Activated T-cell treated with anti-CD3 and anti-CD28 coated beads, Interleukin-2, amount 50 U/mL, for 48 hours (primary cell): ENCODE measurements at places on chromosomes 12 and 14.

DNA sequence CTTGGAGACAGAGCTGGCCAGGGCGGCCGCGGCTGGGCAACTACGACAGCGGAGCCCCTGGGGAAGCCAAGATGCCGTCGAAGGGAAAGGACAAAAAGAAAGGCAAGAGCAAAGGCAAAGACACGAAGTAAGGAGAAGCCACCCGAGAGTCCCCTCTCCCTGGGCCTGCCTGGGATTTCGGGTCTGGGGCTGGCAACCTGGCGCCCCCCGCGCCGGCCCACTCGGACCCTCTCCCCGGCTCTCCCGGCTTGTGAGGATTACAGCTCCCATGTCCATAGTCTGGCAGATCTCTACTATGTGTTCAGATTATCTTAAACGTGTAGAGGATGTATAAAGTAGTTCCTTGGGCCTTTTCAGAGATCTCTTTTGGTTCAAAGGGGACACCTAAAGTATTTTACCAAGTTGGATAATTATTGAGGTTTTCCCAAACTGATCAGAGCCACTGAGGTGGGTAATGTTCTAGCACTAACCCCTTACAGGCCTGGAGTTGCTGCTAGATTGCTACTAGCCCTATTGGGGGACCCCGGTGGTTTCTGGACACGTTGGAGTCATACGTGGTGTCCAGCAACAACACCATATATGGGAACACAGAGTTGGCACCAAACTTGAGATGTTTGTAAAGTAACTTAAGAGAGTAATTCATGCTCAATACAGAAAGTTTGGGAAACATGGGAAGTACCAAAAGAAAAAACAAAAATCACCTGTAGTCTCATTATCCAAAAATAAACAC is 424 bp downstream of the BBOF1 start:
- DNase-seq: no peak

DNA sequence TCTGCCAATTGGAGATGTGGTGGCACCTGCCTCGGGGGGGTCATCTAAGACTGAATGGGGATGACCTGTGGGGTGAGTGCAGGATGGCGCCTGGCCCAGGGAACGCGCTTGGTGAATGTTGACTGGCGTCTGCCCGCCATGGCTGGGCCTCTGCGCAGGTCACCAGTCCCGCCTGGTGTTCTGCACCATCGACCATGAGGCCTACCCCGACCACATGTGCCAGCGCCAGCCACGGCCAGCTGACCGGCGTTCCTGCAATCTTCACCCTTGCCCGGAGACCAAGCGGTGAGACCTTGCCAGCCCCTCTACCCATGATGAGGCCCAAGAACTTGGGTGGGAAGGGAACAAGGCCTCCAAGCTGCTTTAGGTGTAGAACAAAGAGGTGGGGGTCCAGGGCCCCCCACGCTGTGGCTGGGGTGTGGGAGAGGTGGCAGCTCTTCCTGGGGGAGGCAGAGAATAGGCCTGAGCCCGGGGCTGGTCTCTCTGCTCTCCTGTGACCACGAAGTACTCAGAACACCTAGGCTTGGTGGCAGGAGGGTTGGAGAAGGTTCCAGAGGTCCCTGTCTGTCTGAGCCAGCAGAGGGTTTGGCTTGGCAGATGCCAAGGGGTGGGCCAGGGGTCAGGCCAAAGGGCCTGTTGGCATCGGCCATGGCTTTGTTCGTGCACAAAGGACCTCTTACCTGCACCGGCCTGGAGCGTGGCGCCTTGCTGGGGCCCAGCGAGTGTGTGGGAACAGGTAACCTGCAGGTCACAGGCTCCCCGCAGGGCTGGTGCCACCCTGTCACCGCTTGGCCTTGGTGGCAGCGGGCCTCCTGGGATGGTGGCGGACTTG is 15.4 kb downstream of the PAPLN start:
- DNase-seq: no peak

DNA sequence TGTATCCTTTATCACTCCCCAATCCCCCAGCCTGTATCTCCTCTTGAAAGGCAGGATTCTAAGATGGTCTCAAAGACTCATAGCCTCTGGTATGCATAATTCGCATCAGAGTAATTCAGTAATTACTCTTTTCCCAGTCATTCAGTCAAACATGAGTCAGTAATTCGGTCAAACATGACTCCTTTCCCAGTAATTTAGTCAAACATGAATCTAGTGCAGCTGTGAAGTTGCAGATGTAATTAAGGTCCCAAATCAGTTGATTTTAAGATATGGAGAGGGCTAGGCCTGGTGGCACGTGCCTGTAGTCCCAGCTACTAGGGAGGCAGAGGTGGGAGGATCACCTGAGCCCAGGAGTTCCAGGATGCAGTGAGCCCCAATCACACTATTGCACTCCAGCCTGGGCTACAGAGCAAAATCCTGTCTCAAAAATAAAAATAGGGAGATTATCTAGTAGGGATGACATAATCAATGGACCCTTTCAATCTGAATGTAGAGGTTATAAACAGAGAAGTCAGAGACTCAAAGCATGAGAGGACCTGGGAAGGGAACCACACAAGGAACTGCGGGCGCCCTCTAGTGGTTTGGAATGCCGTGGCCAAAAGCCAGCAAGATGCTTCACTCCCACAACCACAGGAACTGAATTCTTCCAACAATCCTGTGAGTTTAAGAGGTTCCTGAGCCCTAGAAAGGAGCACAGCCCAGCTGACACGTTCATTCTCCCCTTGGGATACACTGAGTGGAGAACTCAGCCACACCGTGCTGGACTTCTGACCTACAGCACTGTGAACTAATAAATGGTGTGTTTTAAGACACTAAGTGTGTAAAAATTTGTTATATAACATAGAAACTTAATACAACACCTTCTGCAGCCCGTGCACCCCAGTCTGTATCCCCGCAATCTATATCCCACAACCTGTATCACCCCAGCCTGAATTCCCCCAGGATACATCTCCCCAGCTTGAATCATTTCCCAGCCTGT is 14.3 kb upstream of the ARMH4 start:
- peak; percentile 84 for DNase-seq

DNA sequence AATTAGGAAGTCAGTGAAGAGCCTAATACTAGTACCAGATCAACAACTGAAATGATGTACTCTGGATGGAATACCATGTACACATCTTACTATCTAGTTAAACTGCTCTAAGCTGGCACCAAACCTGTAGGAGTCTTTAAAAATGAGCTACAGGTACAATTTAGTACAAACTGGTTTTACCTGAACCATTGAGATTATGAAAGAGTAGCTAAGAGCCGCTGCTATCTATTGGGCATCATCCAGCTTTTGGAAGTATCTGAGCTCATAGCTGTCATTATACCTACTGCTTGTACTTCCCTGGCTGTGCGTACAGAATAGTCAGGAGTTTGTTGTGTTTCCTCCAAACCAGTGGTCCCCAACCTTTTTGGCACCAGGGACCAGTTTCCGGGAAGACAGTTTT is 12.4 kb downstream of the TBC1D30 start:
- no peak for DNase-seq

DNA sequence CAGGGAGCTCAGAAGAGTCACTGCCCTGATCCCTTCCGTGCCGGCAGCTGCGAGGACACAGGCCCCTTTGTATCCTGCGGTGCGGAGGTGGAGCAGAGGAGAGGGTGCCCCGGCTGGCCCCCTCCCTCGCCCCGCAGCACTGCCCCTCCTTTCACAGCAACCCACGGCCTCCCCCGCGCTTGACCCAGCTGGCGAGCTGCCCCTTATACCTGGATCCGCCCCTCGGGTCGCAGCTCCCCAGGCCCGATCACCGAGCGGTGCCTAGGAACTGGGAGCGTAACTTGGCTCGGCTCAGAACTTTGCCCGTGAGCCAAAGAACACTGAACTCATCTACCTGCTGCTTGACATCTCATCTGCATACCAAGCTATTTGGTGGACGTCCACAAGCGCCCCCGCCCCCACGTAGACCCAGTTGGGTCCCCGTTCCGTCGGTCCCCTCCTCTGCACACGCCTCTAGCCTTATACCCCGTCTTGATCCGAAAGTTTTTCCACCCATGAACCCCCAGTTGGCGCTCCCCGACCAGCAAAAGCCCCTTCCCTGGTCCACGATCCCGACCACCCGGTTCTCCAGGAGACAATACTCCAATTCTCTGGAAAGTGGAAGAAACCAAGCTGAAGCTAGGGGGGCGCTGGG is 697 bp upstream of the DNAJC14 start:
- DNase-seq: peak; percentile 56

DNA sequence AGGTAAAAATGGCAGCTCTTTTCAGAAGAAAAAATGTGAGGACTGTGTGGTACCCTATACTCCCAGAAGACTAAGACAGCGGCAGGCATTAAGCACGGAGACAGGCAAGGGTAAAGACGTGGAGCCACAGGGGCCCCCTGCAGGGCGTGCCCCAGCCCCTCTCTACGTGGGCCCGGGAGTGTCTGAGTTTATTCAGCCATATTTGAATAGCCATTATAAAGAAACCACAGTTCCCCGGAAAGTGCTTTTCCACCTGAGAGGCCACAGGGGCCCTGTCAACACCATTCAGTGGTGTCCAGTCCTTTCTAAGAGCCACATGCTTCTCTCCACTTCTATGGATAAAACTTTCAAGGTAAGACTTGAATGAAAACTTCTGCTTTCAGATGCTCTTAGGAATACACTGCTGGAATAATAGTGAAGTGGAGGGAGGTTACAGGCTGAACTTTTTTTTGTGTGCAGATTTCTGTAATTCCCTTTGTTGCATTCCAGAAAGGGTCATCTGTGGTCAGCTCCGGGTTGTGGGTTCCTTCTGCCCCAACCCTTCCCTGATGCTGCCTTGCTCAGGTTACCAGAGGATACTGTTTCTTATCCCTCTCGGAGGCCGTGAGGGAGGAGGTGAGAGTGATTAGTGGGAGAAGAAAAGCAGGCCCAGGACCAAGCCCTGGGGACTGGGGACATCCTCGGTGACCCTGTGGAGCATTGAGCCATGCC is 58.4 kb downstream of the SLC25A47 start:
- no peak for DNase-seq
